Stimulated activated CD8-positive, alpha-beta memory T cell treated with anti-CD3 and anti-CD28 coated beads, Interleukin-2, amount 100 ng/mL, for 1 hour (primary cell): ENCODE measurements at places on chromosomes 12 and 14.

- no peak for DNase-seq
These were observed 572.8 kb upstream of the STXBP6 start for GRCh38 chr14:25622763-25623162.

GRCh38 chr12:4272424-4273272 lies 914 bp upstream of the CCND2 start:
- peak; percentile 57 for DNase-seq

DNA sequence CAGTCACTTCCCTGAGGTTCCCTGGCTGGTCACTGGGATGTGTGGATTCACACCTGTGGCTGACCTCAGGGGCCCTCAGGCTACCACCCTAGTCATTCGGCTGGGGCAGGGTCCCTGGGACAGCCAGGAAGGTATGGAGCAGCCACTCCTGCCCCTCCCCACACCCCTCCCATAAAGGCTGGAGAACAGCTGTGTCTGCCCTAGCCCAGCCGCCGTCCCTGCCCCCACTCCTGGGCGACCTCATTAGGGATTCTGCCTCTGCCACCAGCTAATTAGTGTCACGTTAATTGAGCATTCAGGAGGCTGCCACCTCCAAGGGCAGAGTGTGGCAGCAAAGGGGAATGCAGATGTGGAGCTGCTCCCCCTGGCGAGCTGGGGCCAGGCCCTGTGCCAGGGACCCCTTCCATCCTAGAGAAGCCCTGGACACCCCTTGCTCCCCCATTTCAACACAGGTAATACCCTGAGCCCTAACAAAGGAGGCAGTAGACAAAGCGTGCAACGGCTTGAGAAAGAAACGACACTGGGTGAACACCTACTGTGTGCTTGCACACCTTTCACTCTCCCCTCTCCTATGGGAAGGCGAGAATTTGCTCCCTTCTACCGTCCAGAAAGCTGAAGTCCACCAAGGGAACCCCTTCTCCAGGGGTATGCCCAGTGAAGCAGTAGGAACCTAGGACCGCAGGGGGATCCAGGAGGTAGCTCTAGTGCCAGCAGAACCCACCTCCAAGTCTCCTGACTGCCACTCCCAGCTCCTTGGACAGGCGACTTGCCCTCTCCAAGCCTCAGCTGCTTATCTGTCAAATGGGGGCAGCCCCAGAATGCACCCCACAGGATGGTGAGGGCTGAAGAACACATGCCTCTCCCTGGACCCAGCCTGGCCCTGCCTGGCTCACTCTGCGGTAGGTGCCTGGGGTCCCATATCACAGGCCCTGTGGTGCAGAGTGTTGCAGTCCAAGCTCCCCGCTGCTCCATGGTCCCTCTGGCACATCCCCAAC lies 45.1 kb downstream of the FAM222A start:
- no peak for DNase-seq

DNA sequence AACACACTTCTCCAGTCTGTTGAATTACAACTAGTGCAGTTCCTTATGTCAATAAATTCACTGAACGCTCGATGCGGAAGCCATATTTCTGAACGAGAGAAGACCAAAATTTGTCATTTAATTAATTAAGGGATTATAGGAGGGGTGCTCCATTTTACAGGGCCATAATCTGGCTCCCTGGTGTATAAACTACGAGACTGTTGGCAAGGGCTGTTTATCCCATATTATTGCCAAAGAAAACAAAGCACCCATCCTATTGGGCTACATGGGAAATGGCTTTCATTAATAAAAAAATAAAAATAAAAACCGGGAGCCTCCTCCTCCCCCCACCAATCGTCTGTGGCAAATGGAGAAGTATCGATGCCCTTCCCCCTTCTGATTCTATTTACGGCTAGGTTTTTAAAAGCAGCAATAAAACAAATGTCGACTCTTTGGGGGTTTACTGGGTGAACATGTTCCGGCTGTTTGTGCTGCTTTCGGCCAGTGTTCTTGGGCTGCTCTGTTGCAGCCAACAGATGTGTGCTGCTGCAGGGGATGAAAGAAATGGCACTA lies 24.8 kb downstream of the ATF7 start:
- DNase-seq, result no peak

DNA sequence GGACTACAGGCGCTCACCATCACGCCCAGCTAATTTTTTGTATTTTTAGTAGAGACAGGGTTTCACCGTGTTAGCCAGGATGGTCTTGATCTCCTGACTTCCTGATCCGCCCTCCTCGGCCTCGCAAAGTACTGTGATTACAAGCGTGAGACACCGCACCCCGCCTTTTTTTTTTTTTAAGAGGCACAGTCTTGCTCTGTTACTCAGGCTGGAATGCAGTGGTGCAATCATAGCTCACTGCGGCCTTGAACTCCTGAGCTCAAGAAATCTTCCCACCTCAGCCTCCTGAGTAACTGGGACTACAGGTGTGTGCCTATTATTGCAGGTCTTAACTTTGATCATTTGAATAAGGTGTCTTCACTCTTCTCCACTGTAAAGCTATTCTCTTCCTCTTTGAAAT lies 5.3 kb upstream of the GLTP start:
- DNase-seq, result no peak

DNA sequence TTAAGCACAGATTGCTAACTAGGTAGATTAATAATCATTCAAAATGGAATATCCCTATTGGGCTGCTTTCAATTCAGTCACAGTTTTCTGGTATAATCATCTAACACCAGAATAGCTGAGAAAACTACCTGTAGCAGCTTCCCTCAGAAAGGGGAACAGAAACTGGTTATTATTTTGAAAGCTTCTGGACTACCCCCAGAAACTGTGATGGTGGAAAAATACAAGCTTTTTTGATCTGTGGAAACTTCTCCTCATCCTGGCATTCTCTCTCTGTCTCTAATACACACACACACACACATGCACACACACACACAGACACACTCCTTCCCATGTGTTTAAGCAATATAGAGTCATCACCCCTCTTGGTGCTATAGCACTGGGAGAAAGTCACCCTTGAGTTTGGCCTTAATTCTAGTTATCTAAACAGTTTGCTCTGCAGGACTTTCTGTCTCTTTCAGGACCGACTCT lies 251.5 kb upstream of the LMO3 start:
- DNase-seq, result no peak

DNA sequence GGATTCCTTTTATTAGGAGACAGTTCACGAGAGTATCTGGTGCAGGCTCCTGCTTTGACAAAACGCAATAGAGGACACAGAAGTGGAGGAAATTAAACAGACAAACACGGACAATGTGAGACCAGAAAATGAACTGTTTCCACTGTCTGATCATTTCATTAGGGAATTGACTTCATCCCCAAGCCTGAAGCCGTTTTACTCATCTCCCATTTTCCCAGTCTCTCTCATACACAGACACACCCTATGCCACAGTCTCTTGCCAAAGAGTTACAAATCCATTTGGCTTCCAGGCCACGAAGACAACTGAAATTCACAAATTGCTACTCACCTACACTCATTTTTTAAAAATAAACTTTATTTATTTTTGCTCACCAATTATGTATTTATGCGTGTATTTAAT lies 1087.8 kb upstream of the TMEM132C start:
- no peak for DNase-seq

DNA sequence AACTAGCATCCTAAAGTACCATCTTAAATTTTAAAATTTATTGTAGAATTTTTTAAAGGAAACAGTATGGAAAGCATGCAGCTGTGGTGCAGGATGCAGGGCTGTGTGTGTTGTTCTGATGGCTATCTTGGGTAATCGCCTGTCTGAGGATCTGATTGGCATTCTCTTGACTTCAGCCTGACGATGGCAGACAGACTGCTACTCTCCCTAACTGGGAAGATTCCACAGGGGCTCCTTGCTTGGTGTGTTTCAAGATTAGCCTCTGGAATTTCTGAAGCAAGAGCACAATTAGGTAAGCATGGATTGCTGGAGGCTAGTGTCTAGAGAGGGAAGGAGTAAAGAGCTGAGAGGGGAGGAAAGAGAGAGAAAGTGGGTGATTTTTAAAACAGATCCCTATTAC lies 696.8 kb upstream of the LRFN5 start:
- DNase-seq, result no peak

DNA sequence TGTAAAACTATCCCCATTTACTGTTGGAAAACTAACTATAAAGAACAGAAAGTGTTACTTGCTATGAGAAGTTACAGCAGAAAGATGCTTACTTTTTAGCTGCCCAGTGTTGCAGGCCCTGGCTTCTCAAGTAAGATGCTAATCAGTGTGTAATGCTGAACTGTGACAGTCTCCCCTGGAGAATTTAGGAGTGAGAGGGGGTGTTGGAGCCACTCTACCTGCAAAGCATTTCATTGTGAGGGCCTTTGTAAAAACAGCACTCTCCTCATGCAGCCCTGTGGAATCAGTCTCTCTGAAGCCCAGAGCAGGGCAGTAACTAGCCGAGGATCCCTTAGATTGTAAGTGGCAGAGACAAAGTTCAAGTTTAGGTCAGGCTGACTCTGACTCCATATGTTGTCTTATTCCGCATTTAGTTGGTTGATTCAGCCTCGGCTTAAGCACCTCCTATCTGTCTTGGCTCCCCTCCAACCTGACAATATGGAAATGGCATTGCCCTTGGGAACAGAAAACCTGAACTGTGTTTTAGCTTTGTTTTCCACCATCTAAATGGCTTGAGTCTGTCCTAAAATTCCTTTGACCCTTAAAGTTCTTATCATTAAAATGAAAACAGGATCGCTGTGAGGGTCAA lies 141.3 kb downstream of the PRKCH start:
- DNase-seq, result no peak

- no peak for DNase-seq
These were observed 18.3 kb downstream of the TMEM106C start for GRCh38 chr12:47981496-47982260.

GRCh38 chr14:99603471-99604277 lies at the start of gene CCDC85C:
TSS of gene CCDC85C (minus strand) at chr14:99604207. CDS start at chr14:99603959, 248 bp downstream.
- no peak for DNase-seq

GRCh38 chr12:122888232-122888752 lies 7.6 kb downstream of the VPS37B start:
- DNase-seq, result no peak

GRCh38 chr14:37585971-37586796 lies 8.9 kb downstream of the FOXA1 start:
- DNase-seq, result no peak

DNA sequence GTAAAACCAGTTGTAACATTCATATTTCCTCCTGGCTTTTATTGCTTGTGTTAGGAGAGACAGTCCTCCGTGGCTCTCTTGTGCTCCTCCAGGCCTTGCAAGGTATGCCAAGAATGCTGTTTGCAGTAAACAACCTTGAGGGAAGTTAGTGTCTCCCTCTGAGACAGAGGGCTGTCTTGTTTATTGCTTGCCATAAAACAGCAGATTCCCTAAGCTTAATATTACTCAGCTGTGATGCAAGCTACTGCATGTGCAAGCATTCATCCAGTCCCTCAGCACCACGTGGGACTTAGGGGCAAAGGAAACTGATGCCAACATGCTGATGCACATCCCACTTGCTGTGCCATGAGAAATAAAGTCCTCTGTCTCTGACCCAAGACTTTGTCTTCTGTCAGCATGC lies 6.6 kb downstream of the POMT2 start:
- DNase-seq, result no peak

GRCh38 chr12:103913100-103913499 lies 17.1 kb upstream of the HSP90B1 start:
- DNase-seq, result no peak

GRCh38 chr12:2794191-2794735 lies 507 bp upstream of the FKBP4 start:
- peak; percentile 6 for DNase-seq

- DNase-seq, result no peak
These were observed 62.5 kb downstream of the CCDC88C start for GRCh38 chr14:91354979-91355685.

DNA sequence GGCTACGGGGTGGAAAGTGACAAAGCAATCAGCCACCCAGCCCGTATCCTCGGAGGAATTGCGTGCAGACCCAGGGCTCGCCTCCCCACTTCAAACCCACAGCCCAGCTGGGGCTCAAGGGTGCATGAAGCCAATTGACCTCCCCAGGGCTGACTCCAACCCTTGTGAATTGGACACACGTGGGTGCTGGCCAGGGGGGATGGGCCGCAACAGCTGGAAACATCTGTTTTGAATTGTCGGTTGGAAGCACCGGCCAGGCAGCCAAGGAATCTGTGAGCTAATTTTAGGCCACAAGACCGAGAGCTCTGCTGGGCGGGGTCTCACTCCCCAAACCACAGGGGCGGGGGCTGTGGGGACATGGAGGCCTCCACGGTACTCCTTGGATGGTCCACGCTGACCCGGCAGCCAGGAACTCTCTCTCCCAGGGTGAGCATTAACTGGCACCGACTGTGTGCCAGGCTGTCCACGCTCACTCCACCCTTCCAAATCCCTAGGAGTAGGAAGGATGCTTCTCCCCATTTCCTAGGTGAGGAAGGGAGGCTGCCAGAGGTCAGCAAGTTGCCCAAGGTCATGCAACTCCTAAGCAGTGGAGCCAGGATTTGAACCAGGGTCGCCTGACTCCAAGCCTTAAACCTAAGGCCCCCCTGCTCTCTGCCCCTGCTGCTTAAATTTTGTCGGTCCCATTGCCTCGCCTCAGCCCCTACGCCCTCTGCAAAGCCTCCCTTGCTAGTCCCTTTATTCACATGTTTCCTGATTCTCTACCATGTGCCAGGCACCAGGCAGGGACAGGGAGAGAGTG lies 11.9 kb upstream of the TMEM119 start:
- DNase-seq, result no peak

DNA sequence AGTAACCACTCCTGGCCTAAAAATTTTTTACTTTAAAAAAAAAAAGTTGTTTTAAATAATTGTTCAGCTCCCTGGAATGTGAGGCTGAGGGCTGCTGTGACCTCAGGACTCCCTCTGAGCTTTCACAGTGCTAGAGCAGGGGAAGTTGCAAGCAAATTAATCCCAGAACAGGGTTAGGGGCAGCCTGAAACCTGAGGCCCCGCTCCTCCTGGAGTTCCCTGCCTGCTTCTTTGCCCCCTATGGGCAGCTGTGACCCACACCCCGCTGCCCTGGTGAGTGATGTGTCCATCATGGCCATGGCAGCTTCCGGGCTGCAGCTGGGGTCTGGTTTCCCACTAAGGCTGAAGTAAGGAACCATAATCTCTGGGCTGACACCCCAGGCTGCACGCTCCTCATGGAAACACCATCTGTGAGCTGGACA lies 9.5 kb downstream of the RITA1 start:
- DNase-seq, result no peak

DNA sequence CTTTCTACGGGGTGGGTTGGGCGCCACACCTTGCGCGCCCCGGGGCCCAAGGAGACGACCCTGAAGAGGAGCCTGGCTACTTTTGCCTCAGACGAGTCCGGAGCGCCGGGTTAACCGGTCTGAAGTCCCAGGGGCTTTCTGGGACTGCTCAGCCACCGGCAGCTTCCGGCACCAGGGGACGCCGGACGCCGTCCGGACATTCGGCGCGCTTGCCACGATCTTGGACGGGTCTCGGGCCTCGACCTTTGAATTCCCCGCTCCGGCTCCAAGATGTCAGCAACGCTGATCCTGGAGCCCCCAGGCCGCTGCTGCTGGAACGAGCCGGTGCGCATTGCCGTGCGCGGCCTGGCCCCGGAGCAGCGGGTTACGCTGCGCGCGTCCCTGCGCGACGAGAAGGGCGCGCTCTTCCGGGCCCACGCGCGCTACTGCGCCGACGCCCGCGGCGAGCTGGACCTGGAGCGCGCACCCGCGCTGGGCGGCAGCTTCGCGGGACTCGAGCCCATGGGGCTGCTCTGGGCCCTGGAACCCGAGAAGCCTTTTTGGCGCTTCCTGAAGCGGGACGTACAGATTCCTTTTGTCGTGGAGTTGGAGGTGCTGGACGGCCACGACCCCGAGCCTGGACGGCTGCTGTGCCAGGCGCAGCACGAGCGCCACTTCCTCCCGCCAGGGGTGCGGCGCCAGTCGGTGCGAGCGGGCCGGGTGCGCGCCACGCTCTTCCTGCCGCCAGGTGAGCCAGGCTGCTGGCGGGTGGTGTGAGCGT lies at the start of gene ACOT4:
Gene ACOT4, plus strand, starts transcription at position 184 of the 760 bp plus-strand sequence. Its CDS starts 87 bp downstream, at position 271.
- peak; percentile 30 for DNase-seq
